ENCODE measurements at places on chromosomes 13 and 19.

GRCh38 chr13:110352735-110353134 lies 45.7 kb downstream of the COL4A2 start:
- no peak for DNase-seq

- no peak for DNase-seq
Measured at GRCh38 chr19:58338825-58339558, 12.2 kb downstream of the ZSCAN22 start.

- peak; percentile 85 for DNase-seq
Measured at GRCh38 chr19:4130744-4131438, 7.0 kb upstream of the MAP2K2 start.

- DNase-seq, result no peak
Measured at GRCh38 chr19:16112778-16113177, 1.1 kb downstream of the RAB8A start.

DNA sequence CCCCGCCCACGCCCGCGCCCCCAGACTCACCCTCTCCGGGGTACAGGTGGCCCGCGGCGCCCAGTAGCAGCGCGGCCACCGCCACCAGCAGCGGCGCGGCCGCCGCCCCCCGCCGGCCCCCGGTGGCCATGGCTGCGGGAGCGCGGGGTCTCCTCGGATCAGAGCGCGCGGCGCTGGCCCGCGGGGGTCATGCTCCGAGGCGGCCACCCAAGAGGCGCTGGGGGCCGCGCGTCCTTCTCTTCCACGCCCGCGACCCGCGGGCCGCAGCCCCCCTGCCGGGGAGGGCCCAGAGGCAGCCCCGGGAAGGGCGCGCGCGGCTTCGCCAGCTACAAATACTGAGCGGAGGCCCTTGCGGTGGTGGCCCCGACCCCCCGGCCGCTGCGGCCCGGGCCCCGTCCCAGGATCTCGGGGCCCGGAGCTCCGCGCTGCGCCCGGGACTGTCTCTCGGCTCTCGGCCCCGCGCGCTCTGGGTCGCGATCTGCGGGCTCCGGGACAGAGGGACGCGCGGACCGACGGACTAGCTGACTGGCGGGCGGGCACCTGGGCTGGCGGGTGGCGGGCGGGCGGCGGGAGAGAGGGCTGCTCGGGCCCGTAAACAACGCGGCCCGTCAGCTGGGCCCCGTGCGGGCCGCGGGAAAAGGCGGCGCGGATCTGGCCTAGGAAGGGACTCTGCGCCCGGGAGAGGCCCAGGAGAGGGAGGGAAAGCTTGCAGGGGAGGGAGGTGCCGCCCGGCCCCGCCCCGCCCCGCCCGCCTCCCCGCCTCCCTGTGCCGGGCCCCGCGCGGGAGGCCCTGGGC lies at the start of gene INSR:
INSR (minus strand) TSS at position 653 of the 796 bp plus-strand sequence; CDS start at position 130, 523 bp downstream.
- peak; percentile 91 for DNase-seq

DNA sequence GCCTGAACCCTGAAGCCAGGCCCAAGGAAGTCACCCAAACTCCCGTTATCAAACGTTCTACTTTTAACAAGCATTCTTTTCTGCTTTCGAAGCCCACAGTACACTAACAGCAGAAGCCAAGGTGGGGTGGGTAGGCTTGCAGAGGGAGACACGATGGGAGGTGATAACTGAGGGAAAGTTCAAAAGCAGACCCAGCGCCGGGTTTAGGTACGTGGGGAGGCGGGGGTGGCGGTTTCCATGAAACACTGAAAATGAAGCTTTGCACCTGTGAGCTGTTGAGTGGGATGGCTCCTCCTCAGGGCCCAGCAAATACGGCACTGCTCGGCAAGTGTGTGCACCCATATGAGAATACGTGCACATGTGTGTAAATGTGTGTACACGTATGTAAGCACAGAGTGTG lies 49.8 kb downstream of the KLF2 start:
- no peak for DNase-seq

- no peak for DNase-seq
Measured at GRCh38 chr13:86445206-86445605, 646.0 kb upstream of the SLITRK6 start.

- DNase-seq, result no peak
Measured at GRCh38 chr19:32692727-32693061, 1.1 kb downstream of the NUDT19 start.

DNA sequence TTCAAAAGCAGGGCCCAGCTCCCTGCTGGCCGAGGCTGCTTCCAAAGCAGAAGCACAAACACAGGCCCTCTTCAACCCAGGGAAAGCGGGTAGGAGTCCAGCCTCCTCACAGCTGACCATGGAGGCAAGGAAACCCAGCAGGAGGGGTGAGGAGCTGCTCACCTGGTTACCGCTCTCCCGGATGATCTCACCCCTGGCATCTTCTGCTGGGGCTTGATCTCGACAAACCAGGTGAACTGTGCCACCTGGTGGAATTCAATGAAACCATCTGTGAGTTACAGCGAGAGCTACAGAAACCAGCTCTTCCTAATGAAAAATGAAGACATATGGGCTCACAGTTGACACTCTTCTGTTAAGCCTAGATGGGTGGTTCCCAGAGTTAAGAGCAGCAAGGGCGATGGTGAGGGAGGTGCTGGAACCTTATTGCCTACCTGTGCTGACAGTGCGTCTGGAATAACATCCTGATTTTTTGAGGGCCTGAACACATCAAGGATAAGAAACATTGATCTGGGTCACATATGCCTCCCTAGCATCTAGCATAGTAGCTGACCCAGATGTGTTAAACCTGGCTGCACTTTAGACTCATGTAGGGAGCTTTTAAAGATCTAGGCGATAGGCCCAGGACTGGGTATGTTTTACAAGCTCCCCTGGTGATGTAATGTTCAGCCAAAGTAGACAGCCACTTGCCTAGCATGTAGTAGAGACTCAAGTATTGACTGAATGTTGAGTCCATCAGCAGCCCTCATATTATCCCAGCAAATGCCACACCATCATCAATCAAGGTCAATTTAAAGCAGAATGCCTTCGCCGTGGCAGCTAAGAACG lies 6.1 kb downstream of the DHRS12 start:
- DNase-seq, result peak; percentile 63

DNA sequence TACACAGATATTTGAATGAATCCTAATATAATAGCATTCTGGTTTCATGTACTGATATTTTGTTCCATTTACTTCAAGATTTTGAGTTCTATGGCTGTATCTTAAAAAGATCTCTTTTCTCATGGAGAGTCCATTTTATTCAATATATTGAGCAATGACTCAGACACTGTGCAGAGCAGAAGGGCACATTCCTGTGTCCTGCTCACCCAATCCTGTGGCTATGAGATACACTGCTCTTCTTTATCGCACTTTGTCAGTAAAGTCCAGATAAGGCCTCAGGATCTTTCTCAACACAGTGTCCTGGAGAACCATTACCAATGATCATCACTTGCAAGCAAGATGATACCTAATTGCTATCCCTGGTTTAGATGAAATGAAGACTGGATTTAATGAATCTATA lies 155.0 kb downstream of the CYSLTR2 start:
- DNase-seq, result peak; percentile 80

- DNase-seq, result no peak
Measured at GRCh38 chr19:48606463-48607358, at the start of gene SPACA4. TSS of gene SPACA4 (plus strand) at chr19:48606742. CDS start at chr19:48606979, 237 bp downstream.

DNA sequence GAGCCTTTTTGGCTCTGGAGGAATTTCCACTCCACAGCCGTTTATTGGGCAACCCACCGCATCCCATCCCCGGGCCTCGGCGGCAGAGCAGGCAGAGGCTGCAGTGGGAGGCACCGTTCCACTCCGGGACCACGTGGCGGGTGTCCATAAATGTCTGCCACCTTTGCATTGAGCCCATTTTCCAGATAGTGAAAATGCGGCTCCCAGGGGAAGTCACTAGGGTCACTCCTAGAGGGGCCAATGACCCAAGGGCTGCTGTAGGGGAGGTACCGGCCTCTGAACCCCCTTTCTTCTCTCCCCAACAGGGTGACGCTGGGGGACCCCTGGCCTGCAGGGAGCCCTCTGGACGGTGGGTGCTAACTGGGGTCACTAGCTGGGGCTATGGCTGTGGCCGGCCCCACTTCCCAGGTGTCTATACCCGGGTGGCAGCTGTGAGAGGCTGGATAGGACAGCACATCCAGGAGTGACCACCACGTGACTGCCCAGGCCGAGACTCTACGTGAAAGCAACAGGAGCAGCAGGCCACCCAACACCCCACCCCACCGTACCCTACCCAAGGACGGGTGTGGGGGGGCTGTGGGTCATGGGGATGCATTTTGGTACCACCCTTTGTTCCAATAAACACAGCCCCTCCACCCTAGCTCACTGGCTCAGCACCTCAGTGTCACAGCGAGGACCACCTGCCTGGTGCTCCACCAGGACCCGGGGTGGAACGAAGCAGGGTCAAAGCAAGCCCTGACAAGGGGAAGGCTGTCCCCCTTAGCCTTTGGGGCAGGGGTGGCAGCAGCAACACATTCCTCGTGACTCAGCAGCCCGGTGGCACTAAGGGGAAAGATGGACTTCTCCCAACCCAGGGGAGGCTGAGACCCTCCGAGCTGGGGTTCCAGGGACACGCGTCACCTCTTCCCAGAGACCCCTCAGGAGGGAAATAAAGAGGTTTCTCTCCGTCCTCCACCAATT lies 1.5 kb downstream of the TIMM13 start:
- no peak for DNase-seq

DNA sequence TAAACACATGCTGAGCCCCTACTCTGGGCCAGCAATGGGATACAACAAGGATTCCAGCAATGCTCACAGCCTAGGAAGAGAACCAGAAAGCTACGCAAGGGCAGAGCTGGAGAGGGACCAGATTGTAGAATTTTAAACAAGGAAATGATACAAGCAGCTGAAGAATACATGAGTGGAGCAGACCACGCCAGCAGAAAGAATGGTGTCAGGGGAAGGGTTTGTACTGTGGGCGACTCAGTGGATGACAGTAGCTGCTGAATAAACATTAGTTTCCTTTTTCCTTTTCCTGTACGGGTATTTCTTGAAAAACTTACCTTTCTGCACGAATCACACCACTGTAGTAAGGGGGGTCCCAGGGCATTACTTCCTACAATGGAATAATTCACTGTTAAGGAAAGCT lies 30.7 kb downstream of the MIPEP start:
- no peak for DNase-seq

- no peak for DNase-seq
Measured at GRCh38 chr19:45664575-45664974, 3.4 kb upstream of the GIPR start.

- peak; percentile 93 for DNase-seq
Measured at GRCh38 chr19:1177322-1178114, 3.5 kb upstream of the SBNO2 start.

- DNase-seq, result no peak
Measured at GRCh38 chr13:50844084-50844875, 788 bp upstream of the DLEU7 start.

- DNase-seq, result peak; percentile 23
Measured at GRCh38 chr19:35040826-35041547, 534 bp upstream of the HPN start.

- DNase-seq, result peak; percentile 36
Measured at GRCh38 chr13:75749407-75749806, 113.3 kb downstream of the LMO7 start.

- no peak for DNase-seq
Measured at GRCh38 chr19:4081441-4082129, 14.9 kb upstream of the ZBTB7A start.
